A673 (cell line): ENCODE measurements at places on chromosomes 11 and 22. TPM values are rescaled to one million over a fixed set of nuclear protein-coding genes. Genes with fewer than 3 reads are reported as not detected.

DNA sequence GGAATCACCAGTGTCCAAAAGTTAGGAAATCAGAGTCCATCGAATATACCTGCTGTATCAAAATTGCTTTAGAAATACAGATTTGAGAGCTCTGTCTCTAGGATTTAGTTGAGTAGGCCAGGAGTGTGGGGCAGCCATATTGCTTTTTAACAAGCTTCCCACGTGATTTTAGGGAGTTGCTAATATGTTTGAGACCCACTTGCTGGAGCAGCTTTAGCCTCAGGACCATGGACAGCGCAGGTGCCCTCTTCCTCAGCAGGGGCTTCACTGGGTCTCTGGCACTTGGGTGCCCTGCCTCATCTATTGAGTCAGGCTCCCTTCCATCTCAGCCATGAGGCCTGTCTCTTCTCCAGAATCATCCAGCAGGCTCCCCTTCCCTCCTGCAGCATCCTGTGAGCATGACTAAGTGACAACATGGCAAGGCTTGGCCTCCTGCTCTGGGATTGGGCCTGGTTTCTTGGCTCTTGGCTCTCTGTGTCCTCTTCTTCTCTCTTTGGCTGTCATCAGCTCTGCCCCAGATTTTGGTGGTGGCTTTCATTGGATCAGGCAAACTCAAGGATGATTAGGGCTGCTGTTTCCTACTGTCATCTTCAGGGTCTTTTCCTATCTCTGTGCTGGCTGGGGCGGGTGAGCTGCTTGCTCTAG lies 70.0 kb downstream of the SGSM1 start:
- H3K4me3 ChIP-seq: no peak overlapping the region
- H3K36me3 ChIP-seq: no peaks in the 10 kb centered on the region
- no peaks in the 10 kb centered on the region for H3K4me1 ChIP-seq
- no peak overlapping the region for H3K27ac ChIP-seq
- no peaks in the 10 kb centered on the region for H3K27me3 ChIP-seq

DNA sequence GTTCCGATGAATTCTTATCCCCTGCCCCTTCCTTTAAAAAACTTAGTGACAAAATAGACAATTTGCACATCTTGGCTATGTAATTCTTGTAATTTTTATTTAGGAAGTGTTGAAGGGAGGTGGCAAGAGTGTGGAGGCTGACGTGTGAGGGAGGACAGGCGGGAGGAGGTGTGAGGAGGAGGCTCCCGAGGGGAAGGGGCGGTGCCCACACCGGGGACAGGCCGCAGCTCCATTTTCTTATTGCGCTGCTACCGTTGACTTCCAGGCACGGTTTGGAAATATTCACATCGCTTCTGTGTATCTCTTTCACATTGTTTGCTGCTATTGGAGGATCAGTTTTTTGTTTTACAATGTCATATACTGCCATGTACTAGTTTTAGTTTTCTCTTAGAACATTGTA lies 12.0 kb downstream of the CCND1 start:
- H3K27me3 ChIP-seq: no peaks in the 10 kb centered on the region
- peak overlapping the region; percentile 10 for H3K4me3 ChIP-seq
- DNase-seq: peak; percentile 88
- H3K4me1 ChIP-seq: peaks cover 74% of the 10 kb centered on the region

DNA sequence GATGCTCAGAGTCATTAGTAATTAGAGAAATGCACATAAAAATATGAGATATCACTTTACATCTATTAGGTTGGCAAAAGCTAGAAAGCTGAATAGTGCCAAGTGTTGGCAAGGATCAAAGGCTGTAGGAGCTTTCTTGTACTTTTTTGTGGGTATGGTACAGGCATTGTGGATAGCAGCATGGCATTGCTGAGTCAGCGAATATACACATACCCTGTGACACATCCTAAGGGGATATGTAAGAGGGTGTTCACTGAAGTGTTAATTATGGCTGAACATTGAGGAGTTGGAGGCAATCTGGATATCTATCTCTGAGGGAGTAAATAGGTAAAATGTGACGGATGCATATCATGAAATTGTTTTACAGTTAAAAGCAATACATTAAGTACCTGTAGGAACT lies 27.0 kb upstream of the IL18BP start:
- no peaks in the 10 kb centered on the region for H3K27me3 ChIP-seq
- H3K4me3 ChIP-seq: no peak overlapping the region
- H3K36me3 ChIP-seq: peaks cover 8% of the 10 kb centered on the region

- no peak overlapping the region for H3K27ac ChIP-seq
- H3K4me1 ChIP-seq: no peaks in the 10 kb centered on the region
- peaks cover 3% of the 10 kb centered on the region for H3K27me3 ChIP-seq
- H3K4me3 ChIP-seq: no peak overlapping the region
Observed at GRCh38 chr22:36790648-36791047, 14.7 kb upstream of the IFT27 start.

- H3K4me1 ChIP-seq: no peaks in the 10 kb centered on the region
- no peak overlapping the region for H3K4me3 ChIP-seq
- H3K36me3 ChIP-seq: no peaks in the 10 kb centered on the region
- H3K27me3 ChIP-seq: no peaks in the 10 kb centered on the region
- no peak for DNase-seq
Observed at GRCh38 chr11:80515097-80515496, 1074.3 kb upstream of the TENM4 start.

DNA sequence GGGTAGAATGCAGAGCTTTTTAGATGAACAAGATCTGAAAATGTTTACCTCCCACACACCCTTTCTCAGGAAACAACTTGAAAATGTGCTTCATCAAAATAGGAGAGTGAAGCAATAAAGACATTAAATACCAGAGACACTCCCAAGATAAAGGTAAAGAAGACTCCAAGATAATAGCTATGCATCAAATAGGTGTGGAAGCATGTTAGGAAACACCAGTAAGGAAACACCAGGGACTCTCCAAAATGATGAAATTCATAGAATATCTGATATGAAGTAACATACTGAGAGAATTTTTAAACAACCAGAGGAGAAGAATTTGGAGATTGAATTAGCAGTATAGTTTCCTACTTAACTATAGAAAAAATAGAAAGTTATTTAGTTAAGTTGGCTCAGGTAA lies 57.0 kb downstream of the OR10A6 start:
- no peaks in the 10 kb centered on the region for H3K4me1 ChIP-seq
- no peaks in the 10 kb centered on the region for H3K27me3 ChIP-seq
- no peak overlapping the region for H3K4me3 ChIP-seq
- no peaks in the 10 kb centered on the region for H3K36me3 ChIP-seq
- no peak overlapping the region for H3K27ac ChIP-seq
- DNase-seq: no peak

DNA sequence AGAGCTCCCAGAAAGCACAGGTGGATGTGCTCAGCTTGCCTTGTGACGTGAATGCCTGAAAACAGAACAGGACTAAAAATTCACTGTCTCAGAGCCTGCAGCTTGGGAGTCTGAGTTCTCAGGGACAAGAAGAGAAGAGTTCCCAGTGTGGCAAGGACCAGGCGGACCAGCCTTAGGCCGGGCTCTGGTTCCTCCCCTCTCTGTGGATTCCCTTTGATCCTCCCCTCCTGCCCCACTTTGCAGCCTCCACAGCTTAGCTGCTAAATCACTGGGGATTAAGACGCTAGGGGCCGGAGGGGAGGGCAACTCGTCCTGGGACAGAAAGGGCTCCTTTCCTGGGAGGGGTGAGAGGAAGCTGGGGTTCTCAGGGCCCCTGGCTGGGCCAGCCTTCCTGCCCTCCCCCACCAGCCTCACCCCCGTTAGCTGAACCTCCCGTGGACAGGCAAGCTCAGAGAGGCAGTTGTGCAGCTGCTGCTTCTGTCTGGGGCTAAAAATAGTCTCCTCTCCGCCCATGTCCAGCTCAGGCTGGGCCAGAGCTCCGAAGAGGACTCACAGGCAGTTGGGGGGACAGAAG lies 29.9 kb upstream of the JAM3 start:
- no peak overlapping the region for H3K27ac ChIP-seq
- no peaks in the 10 kb centered on the region for H3K36me3 ChIP-seq

DNA sequence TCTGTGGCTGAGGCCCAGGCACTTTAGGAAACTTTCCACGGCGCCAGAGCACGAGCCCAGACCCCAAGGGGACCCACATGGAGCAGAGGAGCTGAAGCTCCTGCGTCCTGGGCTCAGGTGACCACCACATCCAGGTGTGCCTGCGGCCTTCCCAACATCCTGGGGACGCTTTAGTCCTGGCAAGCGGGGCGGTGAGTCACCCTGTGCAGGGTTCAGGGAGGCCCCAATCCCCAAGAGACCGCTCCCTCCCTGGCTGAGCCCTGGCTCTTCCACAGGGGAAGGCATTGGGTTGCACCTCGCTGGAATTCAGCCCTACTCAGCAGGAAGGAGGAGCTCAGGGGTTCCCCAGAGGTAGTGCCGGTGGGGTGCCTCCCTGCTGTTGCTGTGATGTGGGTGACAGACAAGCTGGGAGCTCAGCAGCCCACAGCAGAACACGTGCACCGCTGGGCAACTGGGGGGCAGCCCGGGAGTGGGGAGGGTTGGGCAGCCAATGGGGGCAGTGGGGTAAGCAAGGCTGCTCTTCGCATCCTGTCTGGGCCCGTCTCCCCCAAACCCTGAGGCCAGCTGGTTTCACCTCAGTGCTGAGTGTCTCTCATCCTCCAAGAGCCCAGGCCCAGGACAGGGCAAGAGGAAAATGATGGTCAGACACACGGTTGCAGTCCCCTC lies 802.8 kb downstream of the BRD1 start:
- H3K27ac ChIP-seq: no peak overlapping the region
- no peaks in the 10 kb centered on the region for H3K36me3 ChIP-seq
- no peak overlapping the region for H3K4me3 ChIP-seq
- DNase-seq: no peak

- no peaks in the 10 kb centered on the region for H3K27me3 ChIP-seq
- DNase-seq: no peak
- no peak overlapping the region for H3K27ac ChIP-seq
- peaks cover 5% of the 10 kb centered on the region for H3K4me1 ChIP-seq
- no peak overlapping the region for H3K4me3 ChIP-seq
Observed at GRCh38 chr22:21984793-21985192, 2.2 kb upstream of the TOP3B start.

GRCh38 chr22:20862540-20862939 lies 3.7 kb downstream of the SNAP29 start:
- no peaks in the 10 kb centered on the region for H3K27me3 ChIP-seq
- peaks cover under 1% of the 10 kb centered on the region for H3K4me1 ChIP-seq
- no peaks in the 10 kb centered on the region for H3K36me3 ChIP-seq
- DNase-seq: no peak
- no peak overlapping the region for H3K27ac ChIP-seq

MIAT gene
- total RNA-seq: 6.2 and 6.8 TPM in 2 replicates

DNA sequence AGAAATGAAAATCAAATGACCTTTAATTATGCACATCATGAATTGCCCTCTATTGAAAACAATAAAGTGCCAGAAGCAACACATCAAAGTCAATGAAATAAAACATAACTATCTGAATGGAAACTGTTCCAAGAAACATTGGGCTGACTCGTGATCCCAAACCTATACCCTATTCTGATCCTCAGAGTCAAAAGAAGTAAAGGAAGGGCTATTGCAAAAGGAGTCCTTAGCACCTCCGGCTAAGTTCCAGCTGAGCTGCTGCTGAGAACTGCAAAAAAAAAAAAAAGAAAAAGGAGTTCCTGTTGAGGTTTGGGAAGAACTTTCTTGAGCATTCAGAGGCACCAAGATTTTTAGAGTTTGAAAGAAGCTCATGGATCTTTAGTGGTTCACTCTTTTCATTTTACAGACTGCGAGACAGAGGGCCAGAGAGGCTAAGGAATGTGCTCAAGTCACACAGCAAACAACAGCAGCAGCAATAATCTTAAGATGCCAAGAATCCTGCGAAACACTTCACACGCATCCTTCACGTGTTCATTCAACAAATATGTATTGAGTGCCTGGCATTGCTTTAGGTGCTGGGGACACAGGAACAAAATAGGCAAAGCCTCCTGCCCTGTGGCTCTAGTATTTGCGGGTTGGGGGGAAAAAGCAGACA lies 841 bp upstream of the TMPRSS13 start:
- H3K36me3 ChIP-seq: no peaks in the 10 kb centered on the region
- H3K4me3 ChIP-seq: no peak overlapping the region
- DNase-seq: no peak
- no peaks in the 10 kb centered on the region for H3K4me1 ChIP-seq
- no peak overlapping the region for H3K27ac ChIP-seq

DNA sequence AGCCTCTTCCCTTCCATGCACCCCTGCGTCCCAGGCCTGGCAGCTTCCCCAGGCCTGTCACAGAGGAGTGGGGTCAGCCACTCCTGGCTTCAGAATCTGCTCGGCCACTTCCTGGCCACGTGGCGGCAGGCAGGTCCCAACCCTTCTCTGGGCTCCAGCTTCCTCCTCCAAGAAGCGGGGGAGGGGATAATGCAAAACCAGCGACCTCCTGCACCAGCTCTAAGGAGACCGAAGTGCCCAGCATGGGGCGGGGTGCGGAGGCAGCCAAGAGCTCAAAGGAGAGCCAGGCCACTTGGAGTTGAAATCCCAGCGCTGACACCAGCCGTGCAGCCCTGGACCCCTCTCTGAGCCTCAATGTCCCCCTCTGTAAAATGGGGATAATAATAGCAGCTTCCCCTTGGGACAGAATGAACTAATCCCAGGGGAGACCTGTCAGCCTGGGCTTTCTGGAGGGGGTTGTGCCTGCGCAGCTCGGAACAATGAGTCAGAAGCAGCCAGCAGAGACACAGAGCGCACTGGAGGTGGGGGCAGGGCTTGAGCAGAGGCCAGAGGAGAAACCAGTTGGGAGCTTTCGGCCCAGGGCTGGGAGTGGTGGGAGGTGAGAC lies 22.8 kb upstream of the PICK1 start:
- no peaks in the 10 kb centered on the region for H3K27me3 ChIP-seq
- peaks cover 8% of the 10 kb centered on the region for H3K4me1 ChIP-seq
- DNase-seq: peak; percentile 76
- H3K36me3 ChIP-seq: no peaks in the 10 kb centered on the region
- H3K4me3 ChIP-seq: no peak overlapping the region

DNA sequence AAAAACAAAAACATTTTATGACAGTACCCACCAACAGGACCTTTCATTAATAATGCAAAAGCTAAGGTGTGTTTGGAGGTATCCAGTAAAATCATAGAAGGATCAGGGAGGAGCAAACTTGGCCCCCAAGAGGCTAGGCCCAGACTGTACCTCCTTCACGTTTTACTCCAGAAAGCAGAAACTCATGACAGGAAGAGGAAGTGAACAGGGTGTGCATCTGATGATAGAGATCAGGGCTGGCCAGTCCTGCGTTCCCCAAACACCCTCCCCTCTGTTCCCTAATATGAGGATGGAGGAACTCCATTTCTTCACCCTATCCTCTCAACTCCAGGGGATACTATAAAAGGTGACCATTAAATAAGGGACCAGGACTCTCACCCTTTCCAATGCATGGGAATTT lies 10.2 kb upstream of the MS4A12 start:
- H3K4me3 ChIP-seq: no peak overlapping the region
- no peak overlapping the region for H3K27ac ChIP-seq
- H3K4me1 ChIP-seq: no peaks in the 10 kb centered on the region
- peaks cover 16% of the 10 kb centered on the region for H3K27me3 ChIP-seq

DNA sequence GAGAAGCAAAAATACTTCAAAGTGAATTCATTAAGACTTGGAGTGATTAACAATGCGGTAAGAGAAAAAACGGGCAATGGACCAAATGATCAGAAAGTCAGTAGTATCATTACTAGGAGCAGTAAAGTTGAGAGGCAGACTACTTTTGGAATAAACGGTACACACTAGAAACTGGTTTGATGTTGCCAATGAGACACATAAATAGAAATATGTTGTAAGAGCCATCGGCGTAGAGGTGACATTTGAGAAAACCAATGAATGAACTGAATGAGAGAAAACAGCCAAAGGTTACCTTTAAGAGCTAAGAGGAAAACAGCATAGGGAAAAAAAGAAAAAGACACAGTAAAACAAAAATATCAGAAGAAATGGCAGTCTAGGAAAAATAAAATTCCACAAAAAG lies 6.2 kb downstream of the CHORDC1 start:
- peaks cover 10% of the 10 kb centered on the region for H3K4me1 ChIP-seq
- no peaks in the 10 kb centered on the region for H3K27me3 ChIP-seq
- DNase-seq: no peak

TEX54 gene
- 0.77 TPM in 1 of 2 replicates, not detected in the other for total RNA-seq

LMO2 gene
- 39.0 and 46.7 TPM in 2 replicates for total RNA-seq
